ENCODE measurements at places on chromosomes 12 and 14.

- DNase-seq: no peak
Observed at GRCh38 chr12:26520109-26520508, 312.9 kb downstream of the ITPR2 start.

DNA sequence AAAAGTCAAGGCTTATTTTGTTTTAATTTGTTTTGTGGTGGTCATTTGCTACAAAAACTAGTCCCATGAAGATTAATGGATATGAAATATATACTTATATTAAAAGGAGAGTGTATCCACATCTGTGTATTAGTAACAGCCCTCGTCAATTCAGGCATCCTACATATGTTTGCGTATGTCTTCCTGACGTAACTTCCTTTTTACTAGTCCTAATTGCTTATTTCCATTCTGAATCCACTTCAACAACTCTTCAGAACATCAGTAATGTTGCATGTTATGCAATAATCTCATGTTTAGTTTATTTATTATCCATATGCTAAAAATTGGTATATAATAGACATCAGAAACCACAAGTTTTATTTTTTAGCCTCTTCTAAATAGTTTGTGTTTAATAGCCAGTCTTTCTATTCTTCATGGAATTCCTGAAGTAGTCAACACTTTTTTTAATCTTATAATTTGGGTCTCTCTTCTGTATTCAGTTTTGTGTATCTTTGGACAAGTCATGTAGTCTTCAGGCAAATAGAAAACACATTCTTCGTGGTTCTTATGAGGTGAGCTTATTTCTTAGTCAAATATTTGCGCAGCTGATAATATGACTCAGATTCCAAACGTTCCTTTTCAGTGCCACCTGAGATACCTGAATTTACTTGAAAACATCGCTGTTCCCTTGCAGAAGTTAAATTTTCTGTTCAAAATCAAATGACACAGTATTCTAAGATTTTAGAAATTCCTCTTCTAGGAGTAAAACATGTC lies 268.6 kb downstream of the CCDC59 start:
- no peak for DNase-seq

DNA sequence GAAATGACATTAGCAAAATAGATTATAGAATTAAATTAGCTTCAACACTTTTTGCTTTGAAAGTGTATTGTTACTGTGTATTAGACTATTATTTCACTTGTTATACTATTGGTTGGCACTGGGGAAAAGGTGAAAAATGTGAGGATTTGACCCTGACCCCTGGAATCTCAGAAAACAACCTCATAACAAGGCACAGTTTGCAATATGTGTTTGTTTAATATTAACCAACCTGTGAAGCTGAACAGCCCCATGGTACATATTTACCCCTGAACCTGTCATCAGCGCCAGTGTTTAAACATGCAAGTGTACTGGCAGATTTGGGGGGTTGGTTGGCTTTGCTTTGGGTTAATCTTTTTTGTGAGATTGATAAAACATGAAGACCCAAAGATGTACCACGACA lies 11.7 kb downstream of the SLC38A4 start:
- DNase-seq: no peak

DNA sequence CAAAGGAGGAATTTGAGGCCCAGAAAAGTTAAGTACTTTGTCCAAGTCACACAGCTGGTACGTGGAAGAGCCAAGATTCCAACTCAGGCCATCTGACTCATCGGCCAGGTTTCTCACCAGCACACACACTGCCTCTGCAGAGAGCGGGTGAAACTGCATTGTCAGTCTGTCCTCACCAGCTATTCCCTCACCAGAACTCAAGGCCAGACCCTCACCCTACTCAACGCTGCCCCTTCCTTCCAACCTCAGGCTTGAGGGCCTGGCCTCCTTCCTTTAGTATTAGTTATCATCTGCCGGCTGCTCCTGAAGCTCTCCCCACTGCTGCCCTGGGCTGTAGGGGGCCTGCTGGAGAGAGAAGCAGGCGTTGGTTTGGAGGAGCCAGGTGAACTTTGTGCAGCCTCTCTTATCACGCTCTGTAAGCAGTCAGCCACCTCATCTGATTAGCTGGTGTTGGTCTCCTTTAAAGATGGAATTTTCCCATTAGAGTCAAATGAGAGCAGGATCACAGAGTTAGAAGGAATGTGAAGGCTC lies 16.6 kb upstream of the PLEK2 start:
- DNase-seq: no peak

- DNase-seq: no peak
Observed at GRCh38 chr12:96502477-96502876, 13.1 kb downstream of the CFAP54 start.
